A549 (cell line): ENCODE measurements at places on chromosomes 16 and 17. TPM values are rescaled to one million over a fixed set of nuclear protein-coding genes. Genes with fewer than 3 reads are reported as not detected.

DNA sequence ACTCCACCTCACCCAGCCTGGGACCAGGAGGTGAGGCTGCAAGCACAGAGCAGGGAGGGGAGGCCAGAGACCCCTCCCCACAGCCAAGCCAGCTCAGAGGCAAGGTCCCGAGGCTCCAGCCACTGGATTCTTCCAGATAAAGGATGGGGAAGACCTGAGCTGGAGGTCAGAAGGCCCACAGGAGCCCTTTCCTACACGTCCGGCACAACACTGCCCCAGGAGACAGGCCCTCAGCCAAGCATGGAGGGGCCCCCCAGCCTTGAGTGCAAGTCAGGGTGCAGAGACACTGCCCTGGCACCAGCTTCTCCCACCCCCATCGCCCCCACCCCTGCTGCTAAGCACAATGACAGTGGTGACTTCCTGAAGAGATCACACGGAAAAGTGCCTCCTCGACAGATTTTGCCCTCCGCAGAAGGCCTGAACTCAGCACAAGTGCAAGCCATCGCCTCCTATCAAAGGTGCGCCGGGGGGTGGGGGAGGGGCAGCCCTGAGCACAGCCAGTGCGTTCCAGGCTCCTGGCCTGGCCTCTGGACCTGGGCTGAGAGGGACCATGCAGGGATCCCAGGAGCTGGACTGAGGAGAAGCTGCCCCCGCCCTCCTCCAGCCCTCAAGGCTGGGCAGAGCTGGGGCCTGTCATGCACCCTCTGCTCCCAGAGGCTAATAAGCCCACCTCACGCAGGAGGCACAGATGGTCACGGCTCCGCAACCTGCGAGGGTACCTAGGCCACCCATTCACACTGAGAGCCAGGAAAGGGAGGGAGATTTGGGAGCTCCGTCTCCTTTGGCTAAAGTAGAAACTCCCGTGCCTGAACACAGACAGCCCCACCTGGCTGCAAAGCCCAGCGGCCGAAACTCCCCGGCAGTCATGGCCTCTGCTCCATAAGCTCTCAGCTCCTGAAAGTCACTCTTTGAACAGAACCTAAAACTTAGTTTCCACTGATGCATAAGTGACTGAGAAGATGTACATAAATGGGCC lies 2.7 kb downstream of the MAFG start:
- DNase-seq, result peak; percentile 65

DNA sequence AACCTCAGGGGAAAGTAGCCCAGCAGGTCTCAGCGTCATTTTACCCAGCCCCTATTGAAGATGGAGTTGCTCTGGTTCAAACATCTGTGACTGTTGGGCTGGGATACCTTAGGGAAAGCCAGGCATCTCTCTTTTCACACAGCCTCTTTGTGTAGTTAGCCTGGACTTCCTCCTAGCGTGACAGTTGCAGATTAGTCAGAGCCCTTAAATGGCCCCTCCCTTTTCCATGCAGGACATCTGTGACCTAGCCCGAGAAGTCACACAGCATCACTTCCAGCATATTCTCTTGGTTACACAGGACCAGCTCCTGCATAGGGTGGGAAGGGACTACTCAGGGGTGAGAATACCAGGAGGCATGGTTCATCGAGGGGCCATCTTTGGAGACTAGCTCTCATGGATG lies 375.0 kb upstream of the RBFOX1 start:
- no peak for DNase-seq

- no peak for DNase-seq
Observed at GRCh38 chr17:39872751-39873150, 4.7 kb downstream of the ZPBP2 start.

DNA sequence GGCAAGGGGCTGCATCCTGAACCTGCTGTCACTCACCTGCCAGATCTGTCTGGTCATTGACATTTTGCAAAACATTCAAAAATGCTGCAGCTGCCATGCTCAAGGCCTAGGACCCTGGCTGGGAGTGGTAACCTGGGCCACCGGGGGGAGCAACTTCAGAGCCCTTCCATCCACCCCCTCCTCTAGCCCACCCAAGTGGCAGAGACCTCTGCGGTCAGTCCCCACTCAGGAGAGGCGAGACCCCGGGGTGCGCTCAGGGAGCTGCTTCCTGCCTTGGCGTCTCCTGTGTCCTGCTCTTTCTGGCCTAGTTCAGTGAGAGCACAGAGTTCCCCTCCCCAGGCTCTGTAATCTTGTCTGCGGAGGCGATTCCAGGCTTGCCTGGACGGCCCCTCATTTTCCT lies 108.8 kb downstream of the CCDC182 start:
- no peak for DNase-seq

The TEX14 gene
- polyA plus RNA-seq, result 0.03 to 0.08 TPM (median 0.04 TPM) in 3 replicates

- no peak for DNase-seq
Observed at GRCh38 chr17:63985387-63986140, 12.6 kb upstream of the PRR29 start.

DNA sequence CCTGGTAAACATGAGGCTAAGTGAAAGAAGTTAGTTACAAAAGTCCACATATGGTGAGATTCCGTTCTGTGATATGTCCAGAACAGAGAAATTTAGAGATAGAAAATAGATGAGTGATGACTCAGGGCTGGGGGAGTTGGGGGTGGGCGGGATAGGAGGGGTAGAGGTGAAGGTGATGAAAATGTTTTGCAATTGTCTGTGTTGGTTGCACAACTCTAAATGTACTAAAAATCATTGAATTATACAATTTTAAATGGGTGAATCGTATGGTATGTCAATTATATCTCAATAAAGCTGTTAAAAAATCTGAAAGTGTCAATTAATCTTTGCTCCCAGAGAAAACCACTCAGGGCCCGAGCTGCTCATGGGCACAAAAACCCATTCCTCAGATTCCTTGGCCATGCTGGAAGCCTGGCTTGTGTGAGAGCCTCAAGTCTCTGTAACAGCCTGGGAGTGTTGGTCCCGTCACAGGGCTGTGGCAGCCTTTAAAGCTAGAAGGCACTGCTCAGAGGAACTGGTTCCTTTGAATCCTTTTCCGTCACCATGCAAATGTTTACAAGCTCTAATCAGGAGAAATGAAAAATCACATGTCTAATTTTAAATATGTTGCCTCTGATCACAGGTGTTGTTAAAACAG lies 225.3 kb downstream of the WWOX start:
- DNase-seq, result no peak

DNA sequence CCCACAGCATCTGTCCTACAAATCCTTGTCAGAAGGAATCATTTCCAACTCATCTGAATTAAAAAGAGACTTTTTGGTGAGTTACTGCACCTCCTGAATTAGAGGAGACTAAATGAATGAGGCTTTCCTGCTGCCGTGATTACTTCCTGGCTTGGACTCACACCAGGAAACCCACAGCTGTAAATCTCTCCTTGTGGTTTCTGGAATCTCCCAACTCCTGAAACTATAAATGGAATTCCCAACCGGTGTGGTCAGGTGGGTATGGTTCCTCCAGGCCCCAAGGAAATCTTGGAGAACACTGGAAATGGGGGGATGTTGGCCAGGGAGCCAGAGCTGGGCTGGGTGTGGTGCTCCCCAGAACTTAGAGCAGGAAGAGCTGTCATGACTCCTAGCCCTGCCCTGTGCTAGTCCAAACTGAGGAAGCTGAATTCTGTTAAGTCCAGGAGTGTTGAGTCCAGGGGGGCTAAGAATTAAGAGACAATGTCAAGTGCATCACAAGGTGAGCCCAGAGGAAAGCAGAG lies 216.4 kb downstream of the GSG1L start:
- DNase-seq, result no peak

- DNase-seq, result no peak
Observed at GRCh38 chr17:72380737-72381136, 259.9 kb downstream of the SOX9 start.

DNA sequence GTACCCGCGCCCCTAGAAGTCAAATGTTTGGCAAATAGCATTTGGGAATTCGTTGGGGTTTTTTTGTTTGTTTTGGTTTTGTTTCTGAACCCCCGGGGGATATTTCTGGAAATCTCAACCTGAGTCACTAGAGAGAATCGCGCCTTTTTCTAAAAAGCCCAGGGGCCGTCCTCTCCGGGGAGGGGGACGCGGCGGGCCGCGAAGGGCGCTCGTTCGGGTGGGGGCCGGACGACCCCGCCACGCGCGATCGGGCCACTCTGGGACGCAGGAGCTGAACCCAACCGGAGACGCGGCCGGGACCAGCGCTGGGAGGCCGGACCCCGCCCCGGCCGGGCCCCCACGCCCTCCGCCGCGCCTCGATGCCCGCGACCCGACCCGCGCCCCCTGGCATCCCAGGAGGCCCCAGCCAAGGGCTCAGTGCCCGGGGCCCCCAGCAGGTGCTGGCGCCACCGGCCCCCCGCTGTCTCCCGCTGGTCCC lies 302 bp downstream of the LITAF start:
- no peak for DNase-seq

GRCh38 chr16:8885674-8886592 lies 3.8 kb downstream of the LITAFD start:
- DNase-seq, result no peak

The SCNN1B gene
- polyA plus RNA-seq, result not detected in 3 replicates

The DPEP2 gene
- polyA plus RNA-seq, result not detected in 3 replicates

GRCh38 chr17:7404737-7405349 lies 946 bp upstream of the TMEM256 start:
- DNase-seq, result peak; percentile 56

DNA sequence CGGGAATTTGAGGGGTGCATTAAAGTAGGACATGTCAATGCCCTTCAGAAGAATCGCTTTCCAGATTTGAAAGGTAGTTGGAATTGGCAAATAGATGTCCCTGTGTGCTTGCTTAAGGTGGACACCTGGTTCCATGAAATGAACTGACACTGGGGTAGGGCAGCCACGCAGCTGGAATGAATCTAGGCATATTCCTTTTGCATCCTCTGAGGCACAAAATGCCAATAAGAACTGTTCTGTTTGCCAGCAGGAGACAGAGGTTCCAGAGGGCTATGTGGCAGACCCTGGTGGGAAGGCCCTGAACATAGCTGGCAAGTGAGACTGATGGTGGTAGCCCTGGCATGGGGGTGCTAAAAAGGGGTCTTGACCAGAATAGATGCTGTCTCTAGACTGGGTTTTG lies 61.5 kb downstream of the SLC6A2 start:
- no peak for DNase-seq

DNA sequence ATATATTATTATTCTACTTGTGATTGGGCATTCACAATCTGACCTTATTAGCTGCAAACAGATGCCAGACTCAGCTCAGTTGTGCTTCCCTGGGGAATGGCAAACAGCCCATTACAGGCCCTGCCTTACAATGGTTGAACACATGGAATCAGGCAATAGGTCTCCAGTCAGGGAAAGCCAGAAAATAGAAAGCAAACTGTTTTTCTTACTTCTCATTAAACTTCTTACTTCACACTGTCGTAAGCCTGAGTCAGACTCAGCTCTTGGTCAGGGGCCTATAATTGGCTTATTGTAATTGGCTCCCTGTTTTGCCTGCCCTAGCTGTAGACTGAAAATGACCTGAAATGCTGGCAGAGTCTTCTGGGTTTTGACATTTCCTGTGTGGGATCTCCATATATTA lies 77.0 kb upstream of the CA10 start:
- DNase-seq, result no peak

GRCh38 chr16:4687946-4688673 lies 5.3 kb upstream of the NUDT16L1 start:
- no peak for DNase-seq

The AP1G1 gene
- polyA plus RNA-seq, result 38.1 to 40.7 TPM (median 38.6 TPM) in 3 replicates

DNA sequence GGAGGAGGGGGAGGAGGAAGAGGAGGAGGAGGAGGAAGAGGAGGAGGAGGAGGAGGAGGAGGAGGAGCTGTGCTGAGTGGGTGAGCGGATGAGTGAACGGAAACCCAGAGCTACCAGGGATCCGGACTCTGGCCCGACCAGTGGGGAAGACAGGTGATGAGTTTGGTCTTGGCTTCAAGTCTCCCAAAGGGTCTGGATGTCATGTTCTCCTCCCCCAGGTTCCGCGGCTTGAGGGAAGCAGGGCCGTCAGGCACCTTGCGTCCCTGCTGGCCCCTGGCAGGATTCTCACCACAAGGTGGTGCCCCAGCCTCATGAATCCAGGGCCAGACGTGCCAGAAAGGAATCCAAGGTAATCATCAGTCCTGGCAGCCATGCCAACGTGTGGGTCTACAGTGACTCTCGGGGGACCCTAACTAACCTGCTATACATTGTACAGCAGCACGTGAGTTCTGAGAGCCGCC lies 13.5 kb upstream of the ABAT start:
- DNase-seq, result peak; percentile 72

DNA sequence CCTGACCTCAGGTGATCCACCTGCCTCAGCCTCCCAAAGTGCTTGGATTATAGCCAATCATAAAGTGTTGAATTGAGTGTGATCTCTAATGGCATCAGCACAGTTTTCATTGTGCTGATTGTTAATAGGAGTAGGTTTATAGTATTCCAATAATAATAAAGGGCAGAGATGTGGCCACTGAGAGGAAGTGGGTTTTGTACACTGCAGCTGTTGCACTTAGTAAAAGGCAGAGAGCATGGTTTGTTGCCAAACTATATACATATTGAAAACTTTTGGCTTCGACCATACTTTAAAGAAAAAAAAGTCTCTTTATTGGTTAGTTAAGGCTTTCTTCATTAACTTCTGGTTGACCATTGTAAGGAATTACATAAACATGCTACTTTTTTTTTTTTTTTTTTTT lies 185.9 kb downstream of the CDK5R1 start:
- DNase-seq, result no peak

The PABPN1L gene
- not detected in 3 replicates for polyA plus RNA-seq

The TEKT1 gene
- not detected in 3 replicates for polyA plus RNA-seq

- no peak for DNase-seq
Observed at GRCh38 chr16:11170201-11170600, 85.8 kb downstream of the SOCS1 start.

DNA sequence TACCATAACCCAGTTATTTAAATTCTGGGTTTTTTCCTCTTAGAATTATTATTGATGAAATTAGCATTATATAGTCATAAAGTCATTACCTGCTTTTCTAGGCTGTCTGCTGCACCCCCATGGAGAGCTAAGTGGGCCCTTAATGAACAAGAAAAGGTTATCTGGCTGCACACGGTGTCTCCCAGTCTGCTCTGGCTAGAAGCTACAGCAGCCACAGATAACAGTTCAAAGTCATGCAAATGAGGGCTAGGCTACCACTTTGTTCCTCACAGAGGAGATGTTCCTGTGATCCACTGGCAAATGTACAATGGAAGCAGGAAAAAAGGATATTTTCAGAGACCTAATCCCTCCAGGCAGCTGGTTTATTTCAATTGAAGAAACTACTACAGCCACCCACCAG lies 112.1 kb downstream of the SNX11 start:
- no peak for DNase-seq

GRCh38 chr17:17729620-17730249 lies 48.5 kb downstream of the RAI1 start:
- DNase-seq, result peak; percentile 79

The WFIKKN1 gene
- 0.15 to 0.23 TPM (median 0.17 TPM) in 3 replicates for polyA plus RNA-seq
